ENCODE measurements at places on chromosomes 5 and 9.

DNA sequence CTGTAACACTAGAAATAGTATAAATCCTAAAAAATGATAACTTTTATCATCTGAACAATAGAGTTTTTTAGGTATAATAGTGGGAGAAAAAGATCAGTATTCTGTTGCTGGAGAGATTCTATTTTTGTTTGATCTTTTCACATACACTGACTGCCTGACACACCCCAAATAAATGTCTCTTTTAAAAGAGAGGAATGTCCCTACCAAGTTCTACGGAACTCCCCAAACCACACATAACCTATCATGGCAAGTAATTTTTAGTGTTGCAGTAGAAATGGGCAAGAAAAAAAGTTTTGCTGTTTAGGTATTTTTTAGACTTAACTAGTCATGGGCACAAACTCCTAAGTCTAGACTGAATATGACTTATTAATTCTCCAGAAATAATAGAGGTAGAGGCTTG is 139.1 kb downstream of the ELAVL2 start:
- DNase-seq = no peak

- DNase-seq = no peak
Measured at GRCh38 chr5:6450319-6450833, 1.7 kb downstream of the UBE2QL1 start.

- DNase-seq = no peak
Measured at GRCh38 chr9:38059233-38059936, 9.6 kb downstream of the SHB start.

GRCh38 chr5:14486486-14486885 is 95.1 kb upstream of the OTULINL start:
- DNase-seq = no peak

DNA sequence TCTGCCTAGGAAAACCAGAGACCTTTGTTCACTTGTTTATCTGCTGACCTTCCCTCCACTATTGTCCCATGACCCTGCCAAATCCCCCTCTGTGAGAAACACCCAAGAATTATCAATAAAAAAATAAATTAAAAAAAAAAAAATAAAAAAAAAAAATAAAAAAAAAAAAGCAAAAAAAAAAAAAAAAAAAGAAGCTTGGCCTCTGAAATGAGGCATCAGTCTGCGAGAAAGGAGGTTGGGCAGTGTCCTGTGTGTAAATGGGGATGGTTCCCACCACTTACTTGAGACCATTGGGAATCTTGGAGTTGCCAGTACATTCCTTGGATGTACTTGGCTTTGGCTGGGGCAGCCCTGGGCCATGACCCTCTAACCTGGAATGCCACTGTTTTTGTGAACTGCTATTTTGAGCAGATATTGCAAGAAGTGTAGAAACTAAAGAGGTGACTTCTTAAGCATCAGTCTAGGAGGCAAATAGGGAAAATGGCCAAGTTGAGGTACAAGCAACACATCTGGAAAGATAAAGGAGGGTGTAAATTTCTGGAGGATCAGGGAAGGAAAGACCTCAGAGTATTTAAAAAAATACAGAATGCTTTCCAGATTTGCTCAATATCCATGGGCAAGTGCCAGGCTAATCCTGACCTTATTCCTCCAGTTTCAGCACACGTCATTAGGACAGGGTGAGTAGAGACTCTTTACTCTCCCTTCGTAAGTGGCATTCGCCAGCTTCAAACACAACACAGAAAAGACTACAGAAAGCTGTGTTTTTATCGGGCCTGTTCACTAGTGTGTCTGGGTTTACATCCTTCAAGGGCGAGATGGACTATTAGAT is 58.1 kb downstream of the HSPA4 start:
- no peak for DNase-seq

DNA sequence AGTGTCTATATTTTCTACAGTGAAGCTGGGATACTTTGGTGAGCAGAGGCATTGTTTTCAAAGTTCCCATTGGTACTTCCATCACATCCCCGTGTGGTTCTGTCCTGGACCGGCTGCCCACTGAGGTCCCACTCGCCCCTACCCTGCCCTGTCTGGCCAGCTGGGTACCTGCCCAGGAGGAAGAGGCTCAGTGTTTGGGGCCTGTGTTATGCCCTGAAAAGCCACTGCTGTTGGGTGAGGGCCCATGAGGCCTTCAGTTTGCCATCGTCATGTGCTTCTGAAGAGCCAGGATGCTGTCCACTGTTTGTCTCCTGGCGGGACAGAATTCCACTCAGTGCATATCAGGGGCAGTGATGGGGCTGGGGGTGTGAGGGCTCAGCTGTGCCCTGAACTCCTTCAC is 2.6 kb upstream of the CEP72 start:
- no peak for DNase-seq

DNA sequence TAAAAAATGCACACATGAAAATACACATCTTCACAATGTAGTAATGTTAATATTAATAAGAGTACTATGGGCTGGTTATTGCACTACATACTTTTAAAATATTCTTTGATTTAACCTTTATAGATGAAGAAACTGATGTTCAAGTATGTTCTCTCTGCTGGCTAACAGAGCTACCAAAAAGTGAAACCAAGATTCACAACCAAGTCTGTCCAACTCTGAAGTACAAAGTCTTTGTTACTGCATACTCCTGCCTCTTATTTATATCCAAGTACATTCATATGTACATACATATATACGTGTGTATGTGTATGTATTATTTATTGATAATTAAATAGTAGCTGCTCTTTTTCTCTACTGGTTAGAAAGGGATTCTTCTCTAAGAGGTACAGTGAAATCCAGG is 325.6 kb downstream of the BNC2 start:
- no peak for DNase-seq

Data from activated naive CD8-positive, alpha-beta T cell treated with anti-CD3 and anti-CD28 coated beads for 36 hours (primary cell).